ENCODE measurements at places on chromosomes 11 and 22.

- DNase-seq = peak; percentile 57
Observed at GRCh38 chr11:124669193-124669592, 4.3 kb downstream of the SIAE start.

GRCh38 chr11:11149671-11150459, 203.2 kb downstream of the CSNK2A3 start:
- DNase-seq = no peak

DNA sequence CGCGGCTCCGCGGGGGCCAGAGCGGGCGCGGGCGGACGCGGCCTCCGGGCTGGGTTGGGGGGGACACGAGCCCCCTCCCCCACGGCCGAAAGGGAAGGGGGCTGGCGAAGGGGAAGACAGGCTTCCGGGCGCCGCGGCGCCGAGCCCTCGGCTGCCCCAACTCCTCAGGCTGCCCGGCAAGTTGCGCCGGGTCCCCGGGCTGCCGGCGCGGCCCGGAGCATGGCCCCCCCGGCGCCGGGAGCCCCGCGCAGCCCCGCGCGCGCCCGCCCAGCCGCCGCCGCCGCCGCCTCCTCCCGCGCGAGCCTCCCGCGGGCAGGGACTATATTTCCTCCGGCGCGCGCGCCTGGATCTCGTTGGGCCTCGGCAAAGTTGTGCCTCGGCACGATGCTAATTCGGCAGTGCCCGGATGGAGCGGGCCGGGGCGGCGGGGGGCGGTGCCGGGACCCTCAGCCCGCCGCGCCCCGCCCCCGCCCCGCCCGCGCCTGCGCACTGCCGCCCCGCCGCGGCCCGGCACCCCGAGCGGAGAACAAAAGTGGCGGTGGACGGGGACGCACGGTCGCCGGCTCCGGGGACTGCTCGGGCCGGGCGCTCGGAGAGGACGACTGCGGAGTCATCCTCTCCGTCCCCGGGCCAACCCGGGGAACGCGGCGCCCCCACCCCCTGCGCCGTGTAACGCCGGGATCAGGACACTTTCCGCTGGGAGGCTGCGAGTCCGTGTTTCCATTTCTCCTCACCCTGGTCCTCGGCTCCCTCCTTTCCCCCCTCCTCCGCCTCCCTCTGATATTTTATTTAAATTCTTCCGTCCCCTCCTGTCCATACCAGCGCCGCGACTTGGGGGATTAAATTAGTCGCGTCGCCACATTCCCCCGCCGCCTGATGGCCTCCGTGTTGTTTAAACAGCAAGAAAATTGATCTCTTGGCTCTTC, at the start of gene PHF21B:
PHF21B (minus strand) TSS at position 400 of the 926 bp plus-strand sequence. CDS start 456 bp downstream, outside the sequence.
- DNase-seq = peak; percentile 30

GRCh38 chr22:50091092-50091768, 1.4 kb downstream of the MOV10L1 start:
- no peak for DNase-seq

- DNase-seq = no peak
Observed at GRCh38 chr11:22194306-22194705, 1.4 kb downstream of the ANO5 start.

GRCh38 chr22:45336971-45337431, 27.3 kb downstream of the FAM118A start:
- no peak for DNase-seq

- DNase-seq = peak; percentile 50
Observed at GRCh38 chr11:122754553-122755322, 83.6 kb upstream of the CRTAM start.

GRCh38 chr11:124454552-124454951, 9.1 kb upstream of the OR8B8 start:
- DNase-seq = no peak

- DNase-seq = no peak
Observed at GRCh38 chr22:37278261-37278660, 4.0 kb upstream of the CYTH4 start.

GRCh38 chr11:134530636-134531326, 118.7 kb upstream of the B3GAT1 start:
- no peak for DNase-seq

DNA sequence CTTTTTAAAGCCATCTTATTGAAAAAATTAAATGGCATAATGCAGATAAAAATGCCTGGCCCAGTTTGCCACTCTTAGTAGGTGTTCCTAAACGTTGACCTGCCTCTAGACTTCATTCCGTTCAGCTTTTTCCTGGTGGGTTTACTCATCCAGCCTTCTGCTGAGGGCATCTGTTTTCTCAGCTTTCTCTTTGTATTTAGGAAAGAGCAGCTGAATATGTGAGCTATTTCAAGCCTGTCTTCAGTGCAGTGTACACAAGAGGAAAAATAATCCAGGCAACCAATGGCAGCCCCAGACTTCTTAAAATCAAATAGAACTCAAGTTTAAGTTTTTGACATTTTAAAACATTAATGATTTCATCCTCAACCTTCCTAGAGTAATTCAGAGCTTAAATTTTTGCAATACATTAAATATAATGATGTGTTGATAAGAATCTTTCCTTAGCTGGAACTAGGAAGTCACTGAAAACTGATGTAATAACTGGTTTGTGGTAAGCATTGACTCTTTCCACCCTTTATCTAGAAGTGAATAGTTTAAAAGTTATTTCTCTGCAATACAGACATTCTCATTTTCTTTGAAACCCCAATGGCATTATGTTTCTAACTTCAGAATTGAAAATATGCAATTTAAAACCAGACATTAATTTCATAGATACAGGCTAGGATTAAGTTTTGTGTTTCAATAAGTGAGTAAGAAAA, 165.4 kb downstream of the AASDHPPT start:
- DNase-seq = no peak

GRCh38 chr11:696955-697491, 1.4 kb downstream of the TMEM80 start:
- peak; percentile 84 for DNase-seq

DNA sequence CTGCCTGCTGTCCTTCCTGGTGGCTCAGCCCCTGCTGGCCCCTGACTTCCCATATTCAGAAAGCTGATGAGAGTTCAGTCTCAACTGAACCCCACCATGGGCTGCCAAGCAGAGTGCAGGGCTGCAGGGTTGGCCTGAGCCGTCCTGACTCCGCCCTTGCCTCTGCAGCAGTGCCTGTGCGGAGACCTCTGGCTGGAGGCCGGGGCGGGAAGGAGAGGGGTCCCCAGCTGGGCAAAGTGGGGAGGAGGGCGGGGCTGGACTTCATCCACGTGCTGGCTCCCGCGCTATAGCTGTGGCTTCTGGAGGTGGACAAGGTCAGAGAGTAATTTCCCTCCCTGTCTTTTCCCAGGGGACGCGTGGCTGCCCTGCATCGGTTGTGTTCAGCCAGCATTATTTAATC, 13.6 kb downstream of the GLB1L3 start:
- no peak for DNase-seq
